ENCODE measurements at places on chromosomes 5 and 9. TPM values are rescaled to one million over a fixed set of nuclear protein-coding genes. Genes with fewer than 3 reads are reported as not detected.

The SPATA31E1 gene
- not detected for total RNA-seq

The DRD1 gene
- not detected for total RNA-seq

The KLF4 gene
- total RNA-seq: 24.7 TPM

The TEK gene
- total RNA-seq: 15.6 TPM

The SPINK7 gene
- not detected for total RNA-seq

The FRRS1L gene
- 0.16 TPM for total RNA-seq

The BARHL1 gene
- not detected for total RNA-seq

The HSDL2 gene
- 54.9 TPM for total RNA-seq

The JAK2 gene
- total RNA-seq: 11.3 TPM

The FGF18 gene
- under 0.01 TPM for total RNA-seq

The CCDC180 gene
- 5.2 TPM for total RNA-seq

The LMX1B gene
- not detected for total RNA-seq

The FBXO10 gene
- total RNA-seq: 9.3 TPM

The KIF4B gene
- total RNA-seq: 0.09 TPM

The IL9 gene
- total RNA-seq: not detected

The SCAI gene
- 7.5 TPM for total RNA-seq

The DOCK8 gene
- total RNA-seq: 0.32 TPM

The PCDHGA5 gene
- total RNA-seq: 1.6 TPM
